ENCODE measurements at places on chromosomes 3 and 15.

DNA sequence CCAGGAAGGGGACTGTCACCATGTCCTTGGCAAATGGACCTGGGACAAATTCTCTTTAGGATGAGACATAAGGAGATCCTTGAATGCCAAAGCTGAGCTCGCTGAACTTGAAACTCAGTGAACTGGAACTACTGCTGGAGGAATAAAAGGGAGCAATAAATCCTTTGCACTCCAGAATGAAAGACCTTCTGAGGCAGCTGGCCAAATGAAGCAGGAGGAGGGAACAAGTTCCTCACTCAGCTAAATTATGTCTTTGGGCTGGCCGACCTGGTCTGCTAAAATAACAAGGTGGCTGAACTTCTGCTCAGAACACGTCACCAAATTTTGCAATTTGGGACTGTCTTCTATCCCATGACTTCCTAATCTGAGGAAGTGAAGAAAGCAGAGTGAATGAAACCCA lies 314.7 kb downstream of the LPP start:
- no peak for DNase-seq

GRCh38 chr15:89893027-89893426 lies 767 bp downstream of the AP3S2 start:
- DNase-seq: no peak

GRCh38 chr15:31080591-31081014 lies 20.9 kb downstream of the TRPM1 start:
- DNase-seq: peak; percentile 4

- DNase-seq: no peak
These were observed 581.2 kb downstream of the FOXP1 start for GRCh38 chr3:71002298-71002697.

DNA sequence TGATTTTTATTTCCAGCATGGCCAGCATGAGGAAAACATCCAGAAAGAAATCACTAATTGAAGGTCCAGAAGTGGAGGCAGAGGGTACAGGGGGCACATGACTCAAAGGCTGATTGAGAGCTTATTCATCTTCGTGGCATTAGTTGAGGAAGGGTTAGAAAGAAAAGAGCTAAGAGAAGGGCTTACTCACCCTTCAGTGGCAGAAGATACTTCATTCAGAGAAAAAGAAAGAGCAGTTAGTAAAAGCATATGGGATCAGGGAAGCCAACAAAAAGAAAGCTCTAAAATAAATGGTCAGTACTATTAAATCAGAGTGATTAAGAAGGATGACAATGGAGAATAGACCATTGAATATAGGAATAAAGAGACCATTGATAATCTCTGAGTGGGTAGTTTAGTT lies 25.2 kb downstream of the GAP43 start:
- DNase-seq: no peak

DNA sequence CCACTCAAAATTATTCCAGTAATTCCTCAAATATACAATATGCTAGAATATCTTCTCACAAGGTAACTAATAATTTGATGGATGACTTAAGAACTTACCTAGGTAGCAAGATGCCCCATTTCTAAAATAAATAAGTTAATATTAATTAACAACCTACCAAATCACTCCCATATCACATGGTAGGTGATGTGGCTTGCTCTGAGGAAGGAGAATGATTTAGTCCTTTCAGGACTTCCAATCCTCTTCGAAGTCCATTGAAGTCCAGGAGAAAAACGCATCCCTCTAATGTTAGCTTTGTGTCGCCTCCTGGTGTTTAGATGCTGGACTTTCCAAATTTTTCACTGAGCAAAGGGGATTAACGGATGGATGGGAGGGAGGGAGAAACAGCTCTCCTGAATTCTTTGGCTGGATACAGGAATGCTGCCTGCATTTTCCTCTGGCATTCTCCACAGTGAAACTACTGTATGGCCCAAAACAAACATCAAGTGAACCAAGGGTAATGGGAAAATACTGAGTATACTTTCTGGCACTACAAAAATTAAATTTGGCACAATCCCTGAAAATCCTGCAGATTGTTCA lies 58.6 kb downstream of the PRICKLE2 start:
- no peak for DNase-seq

- peak; percentile 31 for DNase-seq
These were observed 44.0 kb downstream of the PSMD6 start for GRCh38 chr3:63979093-63979885.

DNA sequence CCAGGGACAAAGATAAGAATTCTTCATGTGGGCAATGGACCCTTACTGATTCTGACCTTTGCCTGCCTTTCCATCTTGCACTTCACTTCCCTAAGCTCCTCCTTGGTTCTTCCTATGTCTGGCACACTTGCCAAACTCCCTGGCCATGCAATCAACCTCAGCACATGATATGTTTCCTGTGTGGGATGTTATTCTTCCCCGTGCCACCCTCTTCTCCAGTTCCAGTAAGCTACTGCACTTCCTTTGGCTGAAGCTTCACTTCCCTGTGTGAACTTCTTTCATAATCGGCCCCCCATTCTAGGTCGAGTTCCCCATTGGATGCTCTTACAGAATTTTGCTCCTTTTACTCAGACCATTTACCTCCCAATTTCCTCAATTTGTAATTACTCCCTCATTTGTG lies 10.7 kb upstream of the TASOR start:
- DNase-seq: no peak

DNA sequence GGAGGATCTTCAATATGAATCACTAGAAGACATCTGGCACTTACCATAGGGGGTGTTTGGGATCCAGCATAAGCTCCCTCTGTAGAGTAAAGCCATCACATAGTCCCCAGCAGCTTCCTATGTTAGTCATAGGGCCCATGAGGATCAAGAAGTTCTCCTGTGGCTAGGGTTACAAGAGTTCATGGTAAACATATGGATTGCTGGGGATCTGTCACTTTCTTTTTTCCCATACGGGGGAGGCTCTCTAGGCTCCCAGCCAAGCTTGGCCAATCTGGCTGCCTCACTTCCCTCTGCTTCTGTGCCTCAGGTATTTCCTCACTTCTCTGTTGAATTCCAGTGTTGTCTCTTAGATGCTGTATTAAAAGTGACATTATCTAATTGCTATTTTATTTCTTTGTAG lies 597.9 kb downstream of the PDCD6IP start:
- DNase-seq: no peak

DNA sequence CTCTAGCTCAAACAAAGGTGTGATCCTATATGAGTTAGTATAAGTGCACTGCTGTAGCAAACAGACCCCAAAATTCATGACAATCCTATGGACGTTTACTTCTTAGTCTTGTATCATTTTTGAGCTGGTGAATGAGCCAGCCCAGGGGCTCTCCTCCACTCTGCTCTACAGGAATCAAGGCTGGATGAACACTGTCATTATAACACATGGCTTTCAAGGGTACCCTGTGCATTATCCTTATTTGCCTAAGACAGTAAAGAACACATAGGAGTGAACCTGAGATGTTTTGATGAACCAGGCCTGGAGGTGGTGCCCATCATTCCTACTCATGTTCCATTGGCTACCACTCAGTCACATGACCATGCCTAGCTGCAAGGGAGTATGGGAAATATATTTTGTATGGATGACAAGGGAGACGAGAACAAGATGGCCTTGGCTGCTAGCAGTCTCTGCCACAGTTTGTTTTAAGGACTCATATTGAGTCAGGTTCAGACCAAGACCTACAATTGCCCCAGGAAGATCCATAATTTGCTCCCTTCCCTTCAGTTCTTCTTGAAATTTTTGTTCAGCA lies 107.4 kb upstream of the HES1 start:
- no peak for DNase-seq

- DNase-seq: no peak
These were observed 14.8 kb downstream of the PRC1 start for GRCh38 chr15:90979582-90979981.

DNA sequence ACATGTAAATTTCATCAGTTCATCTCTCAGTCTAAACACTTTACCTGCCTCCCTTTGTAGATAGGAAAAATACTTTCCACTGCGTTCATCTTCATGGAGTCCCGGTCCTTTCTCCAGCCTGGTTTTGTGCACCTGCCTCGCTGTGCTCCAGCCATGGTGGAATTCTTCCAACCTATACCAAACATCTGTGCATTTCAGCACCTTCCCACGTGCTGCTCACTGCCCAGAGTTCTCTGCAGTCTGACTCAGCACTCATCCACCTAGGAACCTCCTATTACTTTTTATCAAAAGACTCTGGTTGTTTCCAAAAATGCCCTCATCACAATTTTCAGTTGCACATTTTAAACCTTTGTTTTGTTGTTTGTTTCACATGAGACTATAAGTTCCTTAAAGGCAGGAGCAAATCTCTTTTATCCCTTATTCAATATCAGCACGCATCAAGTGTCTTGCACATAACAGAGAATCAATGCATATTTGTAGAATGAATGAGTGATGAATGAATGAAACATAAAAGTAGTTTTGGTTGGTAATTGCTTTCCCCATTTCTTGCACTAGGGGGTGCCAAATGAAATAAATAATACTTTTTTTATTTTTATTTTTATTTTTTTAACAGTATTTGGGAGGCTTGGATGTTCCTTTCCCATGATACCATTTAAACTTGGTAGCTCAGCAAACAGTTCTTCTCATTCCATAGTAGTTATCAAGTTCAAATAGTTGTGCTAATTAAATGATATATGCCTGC lies 30.2 kb upstream of the ADAMTS9 start:
- no peak for DNase-seq

DNA sequence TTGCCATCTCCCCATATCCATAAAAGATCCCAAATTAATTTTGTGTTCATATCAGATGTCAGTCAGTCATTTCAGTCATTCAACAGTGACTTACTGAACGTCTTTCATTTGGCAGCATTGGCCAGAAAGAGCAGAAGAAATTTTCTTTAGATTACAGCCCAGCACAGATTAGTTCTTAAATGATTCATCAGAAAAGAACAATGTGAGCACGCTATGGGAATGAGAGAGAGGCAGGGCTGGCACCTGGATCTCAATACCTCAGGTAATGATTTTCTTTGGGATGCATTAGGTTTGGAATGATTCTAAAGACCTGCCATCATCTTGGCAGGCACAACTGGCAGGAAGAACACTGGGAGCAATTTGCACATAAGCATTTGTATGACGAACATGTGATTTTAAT lies 41.6 kb downstream of the FBN1 start:
- no peak for DNase-seq

- no peak for DNase-seq
These were observed 172.1 kb downstream of the TBC1D2B start for GRCh38 chr15:77905301-77905920.

GRCh38 chr3:52388348-52388821 lies 56.5 kb downstream of the SEMA3G start:
- DNase-seq: no peak

DNA sequence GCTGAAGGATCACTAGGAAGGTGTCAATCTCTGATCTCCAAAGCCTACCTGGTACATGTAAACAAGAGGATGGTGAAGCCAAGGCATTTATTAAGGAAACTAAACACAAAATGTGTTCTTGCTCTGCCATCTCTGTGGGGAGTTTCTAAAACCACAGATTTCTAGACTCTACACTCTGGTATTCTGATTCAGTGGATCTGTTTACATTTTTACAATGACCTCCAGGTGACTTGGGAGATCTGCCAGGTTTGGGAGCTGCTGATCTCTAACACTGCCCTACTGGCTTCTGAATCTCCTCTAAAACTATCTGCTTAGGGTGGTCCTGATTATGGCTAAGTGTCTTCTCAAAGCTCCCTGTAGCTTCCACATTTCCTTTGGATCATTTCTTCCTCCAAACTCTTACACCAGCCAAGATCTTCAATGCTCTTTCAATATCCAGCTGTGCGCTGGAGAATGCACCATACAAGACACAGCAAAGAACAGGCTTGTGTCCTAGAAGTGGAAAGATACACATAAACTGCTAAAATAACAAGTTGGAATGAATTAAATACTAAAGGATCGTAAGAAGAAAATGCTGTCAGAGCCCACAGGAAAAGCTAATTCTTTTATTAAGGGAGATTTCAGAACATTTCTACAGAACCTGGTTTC lies 72.7 kb downstream of the GREM1 start:
- no peak for DNase-seq

- no peak for DNase-seq
These were observed 266.2 kb downstream of the ABHD5 start for GRCh38 chr3:43956945-43957344.

All from stimulated activated CD4-positive, alpha-beta T cell treated with anti-CD3 and anti-CD28 coated beads, Interleukin-4, amount 100 ng/mL, for 4 hours (primary cell).